ENCODE measurements at places on chromosomes 5 and 9.

DNA sequence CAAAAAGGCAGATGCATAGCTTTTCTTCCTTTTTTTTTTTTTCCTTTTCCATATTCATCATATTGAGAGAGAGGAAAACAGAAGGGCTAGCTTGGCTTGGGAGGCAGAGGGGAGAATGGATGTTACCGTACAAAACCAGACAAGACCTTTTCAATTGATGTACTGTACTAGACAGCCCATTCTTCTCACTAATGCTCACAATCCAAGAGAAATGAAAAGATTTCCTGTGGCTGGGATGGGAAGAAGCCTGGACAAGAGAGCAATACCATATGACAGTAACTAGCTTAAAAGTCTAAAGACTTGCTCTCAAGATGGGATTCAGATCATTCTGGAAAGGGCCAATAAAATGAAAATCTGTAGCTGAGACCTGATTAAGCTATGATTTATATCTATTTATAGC lies 3.4 kb downstream of the CEMIP2 start:
- DNase-seq, result no peak

- DNase-seq, result no peak
Observed at GRCh38 chr5:140169410-140169809, 5.6 kb upstream of the CYSTM1 start.

DNA sequence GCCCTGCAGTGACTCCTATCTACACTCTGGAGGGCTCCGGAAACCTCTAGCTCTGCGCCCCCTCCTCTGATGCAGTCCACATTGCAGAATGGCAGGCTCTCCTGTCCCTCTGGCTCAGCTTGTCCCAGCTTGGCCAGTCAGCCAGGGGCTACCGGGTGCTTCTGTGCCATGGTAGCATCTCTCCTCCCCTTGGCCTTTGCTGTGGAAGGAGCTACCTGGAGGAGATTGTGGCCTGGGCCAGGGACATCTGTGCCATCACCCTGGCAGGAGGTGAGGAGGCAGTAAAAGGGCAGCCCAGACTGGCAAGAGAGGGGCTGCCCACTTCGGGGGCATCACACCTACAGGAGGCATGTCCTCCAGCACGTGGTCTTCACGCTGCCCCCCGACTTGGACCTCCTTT lies 38.1 kb upstream of the FCN1 start:
- DNase-seq, result no peak

- DNase-seq, result no peak
Observed at GRCh38 chr5:168753691-168754254, 174.6 kb upstream of the PANK3 start.

GRCh38 chr5:100273846-100274580 lies 261.2 kb upstream of the FAM174A start:
- DNase-seq, result no peak
